Neural crest cell (in vitro differentiated cells): ENCODE measurements at places on chromosomes 7 and 10.

DNA sequence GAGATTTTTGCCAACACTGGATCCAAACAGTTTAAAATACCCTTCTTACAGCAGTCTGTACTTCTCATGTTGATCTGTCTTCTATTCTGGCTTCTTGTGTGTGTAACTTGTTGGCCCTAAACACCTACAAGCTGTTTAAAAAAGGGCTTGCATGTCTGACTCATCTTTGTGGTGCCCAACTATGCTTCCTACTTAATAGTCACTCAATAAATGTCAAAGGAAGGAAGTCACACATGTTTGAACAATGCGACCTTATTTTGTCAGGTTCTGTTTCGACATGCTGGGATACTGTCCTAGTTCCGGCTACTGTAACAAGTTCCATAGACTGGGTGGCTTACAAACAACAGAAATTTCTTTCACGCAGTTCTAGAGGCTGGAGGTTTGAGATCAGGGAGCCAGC, 9.4 kb upstream of the GRK5 start:
- DNase-seq: no peak

GRCh38 chr10:52682766-52683165, 89.8 kb downstream of the MBL2 start:
- DNase-seq: no peak

GRCh38 chr7:141702892-141703291, 926 bp upstream of the DENND11 start:
- no peak for DNase-seq

DNA sequence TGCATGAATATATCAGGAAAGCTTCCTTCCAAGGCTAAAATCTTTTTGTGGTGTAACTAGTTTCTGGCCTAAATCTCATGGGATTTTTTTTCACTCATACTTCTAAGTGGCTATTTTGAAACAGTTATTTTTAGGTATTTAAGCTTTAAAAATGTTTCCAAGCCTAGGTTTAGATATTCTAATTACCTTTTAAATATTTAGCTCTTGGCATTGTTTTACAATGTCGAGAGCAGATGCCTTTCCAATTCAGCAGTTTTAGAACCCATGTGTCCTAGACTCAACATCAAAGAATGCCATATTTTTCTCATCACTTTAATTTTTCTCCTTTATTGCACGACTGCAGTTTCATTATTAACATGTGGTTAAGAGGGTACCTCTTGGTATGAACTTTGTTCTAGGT, 27.1 kb upstream of the STOX1 start:
- no peak for DNase-seq

DNA sequence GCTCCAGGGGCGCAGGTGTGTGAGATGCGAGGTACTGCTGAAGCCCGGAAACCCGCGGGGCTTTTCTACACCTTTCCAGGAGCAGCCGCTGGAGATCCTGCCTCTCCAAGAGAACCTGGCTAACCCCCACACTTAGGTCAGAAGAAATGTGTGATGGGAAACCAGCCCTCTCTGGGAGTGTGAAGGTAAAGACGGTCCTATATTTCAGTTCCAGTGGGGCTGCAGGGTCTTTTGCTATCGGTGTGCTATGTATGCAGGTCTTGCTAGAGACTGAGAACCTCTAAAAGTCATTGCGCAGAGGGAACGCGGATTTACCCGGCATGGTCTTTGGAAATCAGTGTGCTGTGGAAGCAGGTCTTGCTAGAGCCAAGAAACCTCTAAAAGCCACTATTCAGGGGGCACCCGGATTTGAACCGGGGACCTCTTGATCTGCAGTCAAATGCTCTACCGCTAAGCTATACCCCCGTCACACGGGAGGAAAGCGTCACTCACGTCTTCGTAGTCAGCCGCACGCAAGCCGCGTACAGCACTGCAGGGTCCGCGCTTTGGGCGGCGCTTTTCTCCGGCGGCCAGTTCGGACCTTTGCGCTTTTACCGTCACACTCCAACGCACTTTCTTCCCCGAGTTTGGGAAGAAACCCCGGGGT, 46.0 kb downstream of the ZNF777 start:
- peak; percentile 59 for DNase-seq

- no peak for DNase-seq
Measured at GRCh38 chr10:111836064-111836463, 347.5 kb downstream of the GPAM start.

GRCh38 chr10:79933961-79934360, 14.9 kb downstream of the SFTPD start:
- DNase-seq: no peak

GRCh38 chr7:30201161-30201666, 66.4 kb downstream of the MTURN start:
- no peak for DNase-seq

GRCh38 chr7:137932881-137933269, 69.0 kb downstream of the CREB3L2 start:
- no peak for DNase-seq

- no peak for DNase-seq
Measured at GRCh38 chr7:1609023-1609422, 39.2 kb upstream of the PSMG3 start.

DNA sequence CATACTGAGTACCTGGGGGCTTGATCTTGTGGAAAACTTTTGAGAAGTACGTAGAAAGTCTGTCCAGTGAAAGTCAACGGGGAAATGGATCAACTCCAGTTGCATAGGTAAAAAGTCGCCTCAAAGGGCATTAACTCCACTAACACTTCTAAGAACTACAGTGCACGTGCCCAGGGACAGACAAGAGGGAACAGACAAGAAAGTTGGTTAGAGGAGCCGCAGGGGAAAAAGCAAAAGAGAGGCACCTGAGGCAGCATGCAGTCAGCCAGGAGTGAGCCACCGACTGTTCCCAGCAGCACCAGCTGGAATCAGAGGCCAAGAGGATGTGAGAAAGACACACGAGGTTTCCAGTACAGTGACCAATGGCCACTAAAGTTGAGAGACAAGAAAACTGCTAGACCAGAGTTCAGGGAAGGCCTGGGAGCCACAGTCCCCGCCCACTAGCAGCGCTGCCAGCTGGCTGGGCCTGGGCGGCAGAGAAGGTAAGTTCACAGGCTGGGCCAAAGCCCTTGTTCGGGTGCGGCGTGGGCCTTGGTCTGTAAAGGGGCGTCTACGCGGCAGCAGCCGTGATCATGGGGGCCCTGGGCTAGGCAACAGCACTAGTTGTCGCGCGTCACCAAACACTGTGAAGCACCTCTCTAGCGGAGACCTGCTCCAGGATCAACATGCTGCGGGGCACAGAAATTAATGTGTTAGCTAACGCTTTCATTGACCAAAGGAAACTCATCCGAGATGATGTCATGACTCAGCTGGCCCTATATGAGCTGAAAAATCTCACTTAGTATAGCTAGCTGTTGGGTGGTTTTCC, 14.0 kb downstream of the ITGB1 start:
- DNase-seq: no peak

GRCh38 chr7:70408477-70408876, 723.5 kb upstream of the GALNT17 start:
- no peak for DNase-seq

GRCh38 chr7:158284121-158284520, 303.5 kb downstream of the PTPRN2 start:
- no peak for DNase-seq

- DNase-seq: peak; percentile 37
Measured at GRCh38 chr7:131556909-131557651, 652 bp upstream of the PODXL start.

DNA sequence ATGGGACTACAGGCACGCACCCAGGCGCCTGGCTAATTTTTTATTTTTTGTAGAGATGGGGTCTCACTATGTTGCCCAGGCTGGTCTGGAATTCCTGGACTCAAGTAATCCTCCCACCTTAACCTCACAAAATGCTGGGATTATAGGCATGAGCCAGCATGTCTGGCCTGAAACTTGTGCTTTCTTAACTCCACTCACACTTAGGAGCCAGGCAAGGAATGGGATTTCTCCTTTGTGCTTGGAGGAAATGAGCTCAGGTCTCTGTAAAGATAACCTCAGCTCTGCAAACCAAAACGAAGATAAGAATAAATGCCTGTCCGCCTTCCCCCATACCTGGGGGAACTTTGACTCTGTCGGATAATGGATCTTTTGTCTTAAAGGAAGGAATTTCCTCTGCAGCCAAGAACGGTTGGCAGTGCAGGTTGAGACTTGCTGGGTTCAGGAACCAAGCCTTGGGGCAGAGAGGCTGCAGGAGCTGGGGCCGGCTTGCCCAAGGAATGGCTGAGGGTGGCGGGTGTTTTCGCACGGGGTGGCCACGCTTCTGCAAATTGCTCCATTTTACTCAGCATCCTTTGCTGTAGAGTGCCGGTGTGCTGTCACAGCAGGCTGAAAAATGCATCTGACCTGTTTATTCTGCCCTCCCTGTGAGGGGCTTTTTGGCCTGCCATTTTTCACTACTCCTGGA, 174.2 kb downstream of the KIAA1217 start:
- DNase-seq: no peak

- DNase-seq: no peak
Measured at GRCh38 chr10:23015021-23015707, 80.2 kb upstream of the MSRB2 start.

DNA sequence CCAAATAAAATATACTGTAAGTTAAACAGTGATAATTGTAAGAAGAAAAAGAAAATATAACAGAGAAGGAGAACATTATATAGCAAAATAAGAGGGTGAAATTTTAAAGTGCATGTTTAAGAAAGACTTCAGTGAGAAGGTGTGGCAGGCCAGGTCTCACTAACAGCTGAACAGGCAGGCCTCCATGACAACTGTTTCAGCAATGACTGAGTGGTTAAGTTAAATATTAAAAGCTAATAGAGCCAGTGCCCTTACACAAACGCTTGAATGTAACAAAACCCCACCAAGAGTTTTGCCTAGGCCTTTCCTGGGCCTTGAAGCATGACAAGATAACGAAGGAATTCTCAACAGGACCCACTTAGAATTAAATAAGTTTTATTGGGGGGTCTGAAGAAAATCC, 32.6 kb downstream of the CFAP43 start:
- DNase-seq: no peak

- no peak for DNase-seq
Measured at GRCh38 chr7:83739527-83739926, 90.6 kb upstream of the SEMA3E start.

DNA sequence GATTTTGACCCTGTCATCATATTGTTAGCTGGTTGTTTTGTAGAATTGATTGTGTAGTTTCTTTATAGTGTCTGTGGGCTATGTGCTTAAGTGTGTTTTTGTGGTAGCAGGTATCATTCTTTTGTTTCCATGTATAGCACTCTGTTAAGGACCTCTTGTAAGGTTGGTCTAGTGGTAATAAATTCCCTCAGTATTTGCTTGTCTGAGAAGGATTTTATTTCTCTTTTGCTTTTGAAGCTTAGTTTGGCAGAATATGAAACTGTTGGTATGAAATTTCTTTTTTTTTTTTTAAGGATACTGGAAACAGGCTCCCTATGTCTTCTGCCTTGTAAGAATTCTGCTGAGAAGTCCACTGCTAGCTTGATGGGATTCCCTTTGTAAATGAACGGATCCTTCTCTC, 1073.4 kb downstream of the LRMDA start:
- DNase-seq: no peak

- DNase-seq: no peak
Measured at GRCh38 chr7:144452064-144452463, 48.6 kb upstream of the NOBOX start.

- no peak for DNase-seq
Measured at GRCh38 chr10:110214371-110214826, 7.0 kb downstream of the MXI1 start.

- no peak for DNase-seq
Measured at GRCh38 chr7:2583798-2584580, 25.2 kb downstream of the IQCE start.

DNA sequence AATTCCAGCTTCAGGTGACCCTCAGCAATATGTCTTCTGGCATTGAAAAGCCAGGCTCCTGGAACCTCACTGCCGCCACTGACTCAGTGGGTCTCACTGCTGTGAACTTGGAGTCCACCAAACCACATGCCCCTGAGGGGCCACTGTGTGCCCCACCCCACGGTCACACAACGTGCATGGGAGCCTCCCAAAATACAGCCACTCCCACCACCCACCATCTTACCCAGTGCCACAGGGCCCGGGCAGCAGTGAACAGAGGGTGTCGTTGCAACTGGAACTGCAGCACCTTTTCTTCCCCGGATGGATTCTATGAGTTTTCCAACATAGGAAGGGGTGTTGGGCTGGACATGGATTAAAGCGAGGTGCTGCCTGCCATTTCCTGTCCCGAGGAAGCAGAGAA, 60.1 kb downstream of the ASB13 start:
- DNase-seq: no peak

DNA sequence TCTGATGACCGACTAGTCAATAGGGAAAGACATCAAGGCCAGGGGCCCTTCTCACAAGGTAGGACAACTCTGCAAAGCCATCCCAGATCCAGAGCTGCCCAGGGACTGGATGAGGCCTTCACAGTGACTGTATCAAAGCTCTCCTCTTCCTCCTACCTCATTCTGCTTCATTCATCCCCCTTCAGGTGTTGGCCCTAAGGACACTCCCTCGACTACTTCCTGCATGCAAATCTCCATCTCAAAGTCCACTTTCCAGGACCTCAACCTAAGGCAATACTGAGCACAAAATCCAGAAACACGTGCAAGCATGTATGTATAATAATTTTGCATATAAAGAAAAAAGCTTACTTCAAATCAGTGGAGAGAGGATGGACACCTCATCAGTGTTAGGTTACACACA, 25.1 kb downstream of the DPY19L1 start:
- no peak for DNase-seq

DNA sequence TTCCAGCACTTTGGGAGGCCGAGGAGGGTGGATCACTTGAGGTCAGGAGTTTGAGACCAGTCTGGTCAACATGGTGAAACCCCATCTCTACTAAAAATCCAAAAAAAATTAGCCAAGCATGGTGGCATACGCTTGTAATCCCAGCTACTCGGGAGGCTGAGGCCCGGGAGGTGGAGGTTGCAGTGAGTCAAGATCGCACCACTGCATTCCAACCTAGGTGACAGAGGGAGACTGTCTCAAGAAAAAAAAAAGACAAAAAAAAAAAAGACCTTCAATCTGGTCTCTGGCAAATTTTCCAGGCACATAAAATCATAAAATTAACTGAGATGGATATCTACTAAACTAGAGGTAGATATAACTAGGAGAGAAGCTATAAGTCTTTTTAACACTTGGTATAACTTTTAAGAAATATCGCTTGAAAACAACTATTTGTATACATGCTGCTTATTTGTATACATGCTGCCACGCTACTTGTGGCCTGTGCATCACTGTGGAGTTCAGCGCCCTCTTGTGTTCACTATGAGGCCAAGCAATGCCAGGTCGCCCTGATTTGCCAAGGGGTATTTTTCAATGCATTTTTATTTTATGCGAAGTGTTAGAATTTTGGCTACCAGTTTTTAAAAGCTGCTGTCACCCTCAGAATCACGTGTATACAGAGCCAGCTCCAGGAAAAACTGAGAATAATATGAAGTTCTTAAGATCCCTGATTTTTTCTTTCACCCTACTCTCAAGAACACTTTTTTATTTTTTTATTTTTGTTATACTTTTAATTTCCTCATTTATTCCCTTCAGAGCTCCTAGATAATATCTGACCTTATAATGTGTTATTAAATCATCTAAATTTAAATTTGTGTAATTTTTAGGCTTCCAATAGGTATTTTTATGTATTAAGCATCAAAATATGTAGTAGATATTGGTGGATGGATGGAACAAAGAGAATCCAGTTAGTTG, 26.7 kb downstream of the CYCS start:
- DNase-seq: peak; percentile 50

- no peak for DNase-seq
Measured at GRCh38 chr10:48500771-48501170, 104.1 kb downstream of the ARHGAP22 start.
